ENCODE measurements at places on chromosomes 3 and 15.

- no peak for DNase-seq
Observed at GRCh38 chr3:144772372-144772771, 800.7 kb downstream of the DIPK2A start.

GRCh38 chr3:89504432-89504831, 397.0 kb downstream of the EPHA3 start:
- no peak for DNase-seq

DNA sequence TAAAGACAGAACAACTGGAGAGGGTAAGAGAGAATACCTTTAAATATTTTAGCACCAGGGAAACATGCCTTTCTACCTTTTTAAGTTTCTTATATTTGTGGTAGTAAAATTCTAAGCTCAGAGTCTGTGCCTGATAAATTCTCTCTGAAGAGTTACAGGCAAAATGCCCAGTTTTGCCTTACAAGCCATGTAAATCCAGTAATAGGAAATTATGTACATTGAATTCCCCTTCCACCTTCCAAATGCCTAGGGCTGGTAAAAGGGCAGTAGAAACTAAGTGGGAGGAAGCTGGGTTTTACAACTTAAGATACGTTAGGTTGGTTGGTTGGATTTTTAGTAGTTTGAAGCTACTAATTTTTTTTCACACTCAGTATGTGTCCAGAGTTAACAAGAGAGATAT, 43.1 kb upstream of the TP63 start:
- no peak for DNase-seq

DNA sequence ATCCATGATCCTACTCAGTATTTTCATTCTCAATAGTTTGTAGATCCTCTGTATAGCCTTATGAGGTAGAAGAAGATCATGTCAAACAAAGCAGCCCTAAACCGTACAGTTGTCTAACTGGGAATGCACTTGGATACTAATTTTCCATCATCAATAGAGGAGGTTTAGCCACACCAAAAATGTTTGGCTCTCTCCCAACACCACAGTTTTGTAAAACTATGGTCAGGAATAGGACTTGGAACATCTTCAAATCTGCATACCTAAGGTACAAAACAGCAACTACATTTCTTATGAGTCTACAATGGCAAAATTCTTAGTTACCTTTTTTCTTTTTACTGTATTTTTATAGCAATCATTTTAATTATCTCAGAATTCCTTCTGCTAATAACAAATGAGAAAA, 1001.6 kb downstream of the ROBO2 start:
- no peak for DNase-seq

DNA sequence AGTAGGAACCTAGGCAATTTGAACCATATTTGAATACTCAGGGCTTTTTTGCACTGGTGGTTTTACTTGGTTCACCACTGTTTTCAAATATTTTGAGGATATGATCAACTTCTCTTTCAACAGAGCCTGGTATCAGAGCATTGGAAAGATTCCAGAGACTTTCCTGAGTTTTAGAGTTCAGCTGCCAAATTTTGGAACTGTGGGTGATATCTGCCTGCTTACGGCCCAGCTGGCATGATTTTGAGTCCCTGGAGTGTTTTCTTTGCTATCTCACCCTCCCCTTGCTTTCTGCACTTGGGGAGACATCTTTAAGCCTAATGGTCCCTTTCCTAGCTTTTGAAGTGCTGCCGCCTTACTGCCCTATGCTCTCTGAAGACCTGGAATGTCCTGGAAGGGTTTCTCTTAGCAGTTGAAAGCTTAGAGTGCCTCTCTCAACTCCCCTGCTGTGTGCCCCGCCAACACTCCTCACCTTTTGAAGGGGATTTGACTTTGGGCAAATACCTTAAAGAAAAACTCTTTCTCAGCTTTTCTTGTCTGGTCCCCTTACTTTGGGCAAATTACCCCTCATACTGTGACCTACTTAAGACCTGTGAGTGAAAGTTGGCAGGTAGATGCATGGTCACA, 539.1 kb downstream of the MFSD1 start:
- DNase-seq: no peak

GRCh38 chr3:194181612-194182529, 45.9 kb downstream of the HES1 start:
- no peak for DNase-seq

DNA sequence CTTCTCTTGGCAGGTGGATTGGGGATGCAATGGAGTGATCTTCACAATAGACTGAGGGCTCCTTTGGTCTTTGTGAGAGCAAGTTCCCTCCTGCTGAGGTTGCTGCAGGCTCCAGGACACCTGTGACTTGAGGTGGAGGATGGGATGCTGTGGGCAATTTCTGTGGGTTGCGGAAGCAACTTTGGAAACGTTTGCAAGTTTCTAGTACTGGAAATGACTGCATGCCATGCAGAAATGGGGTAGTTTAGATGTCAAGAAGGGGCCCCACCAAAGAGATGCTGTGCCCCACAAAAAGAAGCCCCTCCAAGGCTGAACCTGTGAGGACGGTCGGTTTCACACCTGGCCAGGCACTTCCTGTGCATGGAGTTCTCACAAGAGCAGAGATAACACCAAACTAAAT, 80.4 kb upstream of the XCR1 start:
- no peak for DNase-seq

All from NCI-H187 treated with DMSO at 0.1 percent for 48 hours (cell line).